Cardiac ventricle fibroblast (primary cell): ENCODE measurements at places on chromosomes 3 and 15. TPM values are rescaled to one million over a fixed set of nuclear protein-coding genes. Genes with fewer than 3 reads are reported as not detected.

The ANKRD34C gene
- not detected in 2 replicates for total RNA-seq

The PRSS50 gene
- total RNA-seq: not detected in 2 replicates

The MCCC1 gene
- 13.1 and 42.5 TPM in 2 replicates for total RNA-seq

The NMNAT3 gene
- total RNA-seq: 0.56 and 1.2 TPM in 2 replicates

The NTRK3 gene
- total RNA-seq: 1.6 and 2.0 TPM in 2 replicates

The CGNL1 gene
- 1.7 and 2.0 TPM in 2 replicates for total RNA-seq

The SLC9C1 gene
- total RNA-seq: 0.19 TPM in 1 of 2 replicates, not detected in the other

The CD86 gene
- total RNA-seq: not detected in 2 replicates

The CACNA1D gene
- total RNA-seq: 0.56 and 0.98 TPM in 2 replicates

The NECTIN3 gene
- 24.8 and 38.3 TPM in 2 replicates for total RNA-seq

The LYZL4 gene
- total RNA-seq: not detected in 2 replicates

The MYEF2 gene
- 0.29 TPM in 1 of 2 replicates, not detected in the other for total RNA-seq

The CHRFAM7A gene
- total RNA-seq: 0.54 and 1.4 TPM in 2 replicates

The GOLGA6B gene
- total RNA-seq: not detected in 2 replicates

The TMEM44 gene
- total RNA-seq: 15.7 and 16.3 TPM in 2 replicates

The CCRL2 gene
- 0.62 and 0.83 TPM in 2 replicates for total RNA-seq

The TTLL13 gene
- total RNA-seq: not detected in 2 replicates

The SIAH2 gene
- total RNA-seq: 23.5 and 29.1 TPM in 2 replicates

The SNTN gene
- total RNA-seq: not detected in 2 replicates

The ZCWPW2 gene
- total RNA-seq: 0.68 and 0.94 TPM in 2 replicates

The LTK gene
- total RNA-seq: not detected in 2 replicates

The PLA2G4D gene
- total RNA-seq: not detected in 2 replicates

The PPARG gene
- 60.0 and 70.3 TPM in 2 replicates for total RNA-seq

The GOLGA8K gene
- not detected in 2 replicates for total RNA-seq

The MYLK gene
- 2.8 and 5.9 TPM in 2 replicates for total RNA-seq

The FAM174B gene
- total RNA-seq: 2.8 and 5.7 TPM in 2 replicates

The HRG gene
- not detected in 2 replicates for total RNA-seq

The SEMA3B gene
- total RNA-seq: 4.4 and 4.5 TPM in 2 replicates

The FBXL22 gene
- 0.59 TPM in 1 of 2 replicates, not detected in the other for total RNA-seq

The TMEM212 gene
- not detected in 2 replicates for total RNA-seq

The IMPDH2 gene
- 267 and 271 TPM in 2 replicates for total RNA-seq

The SCAMP5 gene
- 0.83 and 3.4 TPM in 2 replicates for total RNA-seq

The TMCO5A gene
- total RNA-seq: not detected in 2 replicates

The GOLGA8M gene
- 0.34 and 1.2 TPM in 2 replicates for total RNA-seq

The ITPKA gene
- total RNA-seq: 0.78 and 1.1 TPM in 2 replicates

The IQCF5 gene
- not detected in 2 replicates for total RNA-seq

The KCNAB1 gene
- not detected in 2 replicates for total RNA-seq

The CLDN1 gene
- total RNA-seq: 0.06 TPM in 1 of 2 replicates, not detected in the other

The TMEM45A gene
- 103 TPM in 2 replicates for total RNA-seq

The COLQ gene
- 0.93 and 1.6 TPM in 2 replicates for total RNA-seq

The CORO2B gene
- 30.8 and 36.8 TPM in 2 replicates for total RNA-seq

The ADGRG7 gene
- total RNA-seq: not detected in 2 replicates

The UROC1 gene
- total RNA-seq: not detected in 2 replicates

The FOXL2NB gene
- total RNA-seq: not detected in 2 replicates

The ZBED2 gene
- not detected in 2 replicates for total RNA-seq

The HTR3E gene
- not detected in 2 replicates for total RNA-seq

The DUOXA2 gene
- total RNA-seq: not detected in 2 replicates

The ZNF774 gene
- 0.19 and 0.34 TPM in 2 replicates for total RNA-seq

The SSUH2 gene
- total RNA-seq: not detected in 2 replicates

The CCR8 gene
- total RNA-seq: not detected in 2 replicates

The SCAANT1 gene
- total RNA-seq: not detected in 2 replicates

The ASB14 gene
- total RNA-seq: not detected in 2 replicates

The COL8A1 gene
- total RNA-seq: 73.3 and 83.3 TPM in 2 replicates

The FYTTD1 gene
- 38.3 and 38.7 TPM in 2 replicates for total RNA-seq

The SPSB4 gene
- not detected in 2 replicates for total RNA-seq

The RLBP1 gene
- not detected in 2 replicates for total RNA-seq
